GM23248 (cell line): ENCODE measurements at places on chromosomes 11 and 22. TPM values are rescaled to one million over a fixed set of nuclear protein-coding genes. Genes with fewer than 3 reads are reported as not detected.

Gene SLC7A4
- not detected in 2 replicates for total RNA-seq

Gene FOLR2
- total RNA-seq, result not detected in 2 replicates

Gene CLDN5
- total RNA-seq, result not detected in 2 replicates

Gene F2
- total RNA-seq, result not detected in 2 replicates

Gene LRRC74B
- under 0.01 TPM in 1 of 2 replicates, not detected in the other for total RNA-seq

Gene OR2AG2
- total RNA-seq, result 0.22 and 0.25 TPM in 2 replicates

Gene C22orf31
- not detected in 2 replicates for total RNA-seq

Gene OR52R1
- not detected in 2 replicates for total RNA-seq

Gene SMIM35
- total RNA-seq, result not detected in 2 replicates
